ENCODE measurements at places on chromosomes 3 and 15.
A peak's percentile ranks its signal among the peaks of the same experiment; 100 is the strongest.

DNA sequence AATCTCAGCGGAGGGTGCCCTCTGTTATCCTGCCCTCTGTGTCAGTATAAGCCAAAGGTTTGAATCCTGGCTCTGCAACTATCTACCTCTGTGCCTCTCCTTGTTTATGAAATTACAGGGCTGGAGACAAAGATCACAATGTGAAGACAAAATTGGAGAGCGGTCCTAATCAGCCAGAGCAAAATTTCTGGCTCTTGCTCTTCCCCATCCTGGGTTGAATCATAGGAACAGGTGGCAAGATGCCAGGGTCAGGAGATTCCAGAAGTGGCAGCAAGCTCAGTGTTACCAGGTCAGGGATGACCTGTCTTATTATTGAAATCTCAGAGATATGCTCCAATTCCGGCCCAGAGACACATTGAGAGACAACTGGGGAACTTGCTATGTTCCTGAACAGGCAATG, 2.3 kb upstream of the CCR2 start:
- DNase-seq, result no peak

GRCh38 chr15:40149339-40149738, 11.5 kb upstream of the BUB1B start:
- no peak for DNase-seq

DNA sequence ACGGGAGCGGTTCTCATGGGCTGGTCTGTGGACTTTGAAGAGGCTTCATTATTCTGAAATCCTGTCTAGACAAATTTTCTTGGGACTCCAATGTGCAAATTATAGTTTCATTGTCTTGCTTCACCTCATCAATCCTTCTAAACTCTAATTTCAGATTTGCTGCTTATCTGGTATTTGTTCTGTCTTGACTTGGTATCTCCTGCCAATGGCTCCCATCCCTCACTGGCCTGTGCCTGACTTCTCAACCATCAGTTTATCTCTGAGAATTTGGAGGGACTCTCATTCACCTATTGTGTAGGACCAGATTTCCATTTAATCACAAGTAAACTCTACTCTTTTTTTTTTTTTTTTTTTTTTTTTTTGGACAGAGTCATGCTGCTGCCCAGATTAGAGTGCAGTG, 960.2 kb upstream of the NR2F2 start:
- no peak for DNase-seq

GRCh38 chr15:40307421-40308211, at the start of gene PLCB2:
Gene PLCB2, minus strand, starts transcription at chr15:40307935. Its CDS starts 263 bp downstream, at chr15:40307672.
- peak; percentile 24 for DNase-seq

DNA sequence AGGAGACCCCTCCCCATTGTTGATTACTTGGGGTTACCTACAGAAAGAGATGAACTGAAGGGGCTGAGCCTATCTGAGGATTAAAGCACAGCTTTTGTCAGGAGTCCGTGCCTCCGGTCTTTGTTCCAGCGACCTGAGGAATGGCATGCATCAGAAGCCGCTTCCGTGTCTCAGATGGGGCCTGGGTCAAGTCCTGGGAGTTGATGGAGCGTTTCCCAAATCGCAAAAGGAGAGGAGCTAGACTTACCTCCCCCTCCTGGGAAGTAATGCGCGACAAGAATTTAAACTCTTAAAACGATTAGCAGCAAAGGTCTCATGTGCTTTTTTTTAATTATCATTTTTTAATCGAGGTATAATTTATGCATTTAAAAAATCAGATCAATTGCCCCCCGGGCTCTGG, 983 bp upstream of the ALDH1A3 start:
- no peak for DNase-seq

DNA sequence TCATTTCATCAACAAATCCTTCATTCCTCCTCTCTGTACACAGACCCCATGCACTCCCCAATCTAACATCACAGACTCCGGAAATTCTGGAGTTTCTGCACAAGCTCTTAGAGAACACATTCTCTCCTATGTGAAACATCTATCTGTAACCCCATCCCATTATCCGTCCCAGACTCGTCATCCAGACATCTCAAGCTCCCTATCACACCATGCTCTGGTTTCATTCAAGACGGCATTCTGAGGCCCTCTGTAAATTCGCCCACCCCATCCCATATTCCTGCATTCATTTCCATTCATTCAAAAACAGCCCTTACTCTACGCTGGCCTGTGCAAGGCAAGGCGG, 575 bp downstream of the LEO1 start:
- DNase-seq, result no peak

GRCh38 chr15:90297021-90297420, 31.5 kb downstream of the NGRN start:
- no peak for DNase-seq

DNA sequence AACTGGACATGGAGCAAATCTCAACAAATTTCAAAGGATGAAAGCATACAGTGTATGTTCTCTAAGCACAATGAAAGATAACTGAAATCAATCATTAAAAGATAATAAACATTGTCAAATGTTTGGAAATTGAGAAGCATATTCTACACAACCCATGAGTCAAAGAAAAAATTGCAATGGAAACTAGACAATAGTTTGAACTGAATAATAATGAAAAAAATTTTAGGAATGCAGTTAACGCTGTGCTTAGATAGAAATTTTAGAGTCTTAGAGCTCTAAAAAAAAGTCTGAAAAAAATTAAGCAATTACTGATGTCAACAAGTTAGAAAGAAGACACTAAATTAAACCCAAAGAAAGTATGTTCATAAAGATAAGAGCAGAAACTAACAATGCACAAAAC, 15.5 kb downstream of the RABL3 start:
- DNase-seq, result no peak

DNA sequence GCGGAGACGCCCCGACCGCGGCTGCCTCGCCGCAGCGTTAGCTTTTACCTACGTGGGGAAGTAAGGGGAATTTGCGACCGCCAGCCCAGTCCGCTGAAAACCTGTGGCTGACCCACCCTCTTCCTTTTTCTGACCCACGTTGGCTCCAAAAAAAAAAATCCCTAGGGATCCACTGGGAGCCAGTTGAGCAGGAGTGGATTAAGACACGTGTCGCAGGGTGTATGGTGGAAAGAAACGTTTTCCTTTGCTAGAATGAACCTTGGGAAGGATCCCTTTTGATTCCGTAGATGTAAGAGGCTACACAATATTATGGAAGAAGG, 575 bp upstream of the PCYT1A start:
- no peak for DNase-seq

- no peak for DNase-seq
These were observed 25.0 kb downstream of the TKT start for GRCh38 chr3:53230789-53231188.

DNA sequence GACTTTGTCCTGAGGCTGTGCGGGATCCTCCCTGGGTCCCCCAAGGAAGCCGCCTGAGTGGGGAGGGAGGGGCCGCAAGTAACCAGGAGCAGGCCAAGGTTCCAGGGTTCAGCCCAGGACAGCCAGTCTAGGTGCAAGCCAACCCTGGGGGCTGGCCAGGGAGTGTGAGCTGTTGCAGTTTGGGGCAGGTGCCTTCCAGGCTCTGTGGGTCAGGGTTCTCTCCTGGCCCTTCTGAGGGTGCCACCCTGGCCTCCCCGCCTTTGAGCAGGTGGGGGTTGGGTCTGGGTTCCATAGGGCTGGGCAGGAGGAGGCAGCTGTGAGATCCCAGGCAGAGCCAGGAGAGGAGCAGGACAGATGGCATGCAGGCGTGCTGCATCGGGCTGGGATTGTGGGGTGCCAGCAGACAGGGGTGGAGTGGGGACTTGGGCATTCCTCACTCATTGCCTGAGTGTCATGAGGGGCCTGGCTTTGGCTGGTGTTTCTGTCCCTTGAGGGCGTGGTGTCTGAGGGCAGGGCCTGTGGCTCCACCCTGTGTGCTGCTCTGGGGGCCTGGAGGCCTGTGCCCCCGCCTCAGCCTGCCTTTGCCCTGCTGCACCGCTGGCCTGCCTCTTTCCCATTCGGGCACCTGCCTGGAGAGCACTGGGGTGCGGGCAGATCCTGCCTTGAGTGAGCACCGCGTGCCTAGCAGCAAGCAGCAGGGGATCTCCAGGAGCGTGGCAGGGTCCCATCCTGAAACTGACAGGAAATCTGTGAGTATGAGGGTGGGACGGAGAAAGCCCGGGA, 18.4 kb downstream of the KLF13 start:
- no peak for DNase-seq

GRCh38 chr15:63610209-63610841, 13.1 kb downstream of the FBXL22 start:
- peak; percentile 47 for DNase-seq

- DNase-seq, result no peak
These were observed 67.8 kb downstream of the BDH1 start for GRCh38 chr3:197487911-197488391.

DNA sequence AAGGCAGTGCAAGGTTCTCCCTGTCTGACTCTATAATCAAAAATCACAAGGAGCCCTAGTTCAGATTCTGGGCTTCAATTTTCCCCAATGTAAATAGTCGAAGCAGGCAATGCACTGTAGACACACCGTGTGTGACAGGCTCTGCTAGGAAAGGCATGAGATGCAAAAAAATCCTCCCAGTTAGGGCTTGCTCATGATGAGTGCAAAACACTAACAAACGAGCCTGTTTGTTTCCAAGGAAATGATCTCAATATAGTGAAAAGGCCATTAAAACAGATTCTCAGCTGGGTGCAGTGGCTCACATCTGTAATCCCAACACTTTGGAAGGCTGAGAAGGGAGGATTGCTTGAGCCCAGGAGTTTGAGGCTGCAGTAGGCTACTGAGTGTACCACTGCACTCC, 55.7 kb downstream of the UMPS start:
- DNase-seq, result no peak

DNA sequence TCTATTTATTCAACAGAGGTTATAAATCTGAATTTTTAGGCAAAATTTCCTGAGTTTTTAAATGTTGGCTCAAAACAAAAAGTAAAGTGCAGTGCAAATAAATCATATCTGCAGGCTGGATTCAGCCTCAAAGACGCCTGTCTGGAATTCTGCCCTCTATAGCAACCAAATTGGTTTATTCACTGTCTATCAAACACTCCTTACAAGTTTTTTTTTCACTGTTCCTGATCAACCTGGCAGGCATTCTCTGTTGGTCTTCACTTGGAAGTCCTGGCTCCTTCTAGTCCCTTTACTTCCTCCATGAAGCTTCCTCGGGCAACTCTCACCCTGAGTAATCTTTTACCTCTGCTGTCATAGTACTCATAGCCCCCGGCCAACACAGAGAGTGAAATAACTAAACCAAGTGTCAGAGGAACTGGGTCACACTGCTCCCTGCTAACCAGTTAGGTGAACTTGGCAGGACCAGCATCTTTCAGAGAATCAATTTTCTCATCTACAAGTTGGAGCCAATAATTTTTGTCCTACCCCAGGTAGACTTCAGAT, 36.8 kb upstream of the TIPARP start:
- DNase-seq, result no peak

GRCh38 chr3:154956815-154957214, 123.3 kb upstream of the MME start:
- DNase-seq, result no peak

- no peak for DNase-seq
These were observed 68.9 kb downstream of the ABTB1 start for GRCh38 chr3:127741690-127742089.

DNA sequence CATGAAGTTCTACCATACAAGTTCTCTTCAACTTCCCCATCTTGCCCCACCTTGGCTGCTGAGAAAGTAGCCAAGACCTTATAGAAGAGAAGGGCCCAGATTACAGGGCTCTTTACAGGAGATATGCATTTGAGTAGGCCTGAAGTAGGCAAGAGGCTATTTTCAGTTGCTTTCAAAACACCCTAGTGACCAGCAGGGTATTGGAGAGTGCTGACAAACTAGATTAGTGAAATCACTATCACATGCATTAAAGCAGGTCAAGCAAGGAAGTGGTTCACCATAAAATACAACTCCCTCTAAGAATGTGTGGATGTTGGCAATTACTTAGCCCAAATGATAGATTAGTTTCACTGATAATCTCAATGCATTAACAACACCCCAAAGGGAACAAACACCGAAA, 2.7 kb upstream of the LZTFL1 start:
- DNase-seq, result no peak

GRCh38 chr3:148460686-148461085, 237.0 kb upstream of the AGTR1 start:
- no peak for DNase-seq

DNA sequence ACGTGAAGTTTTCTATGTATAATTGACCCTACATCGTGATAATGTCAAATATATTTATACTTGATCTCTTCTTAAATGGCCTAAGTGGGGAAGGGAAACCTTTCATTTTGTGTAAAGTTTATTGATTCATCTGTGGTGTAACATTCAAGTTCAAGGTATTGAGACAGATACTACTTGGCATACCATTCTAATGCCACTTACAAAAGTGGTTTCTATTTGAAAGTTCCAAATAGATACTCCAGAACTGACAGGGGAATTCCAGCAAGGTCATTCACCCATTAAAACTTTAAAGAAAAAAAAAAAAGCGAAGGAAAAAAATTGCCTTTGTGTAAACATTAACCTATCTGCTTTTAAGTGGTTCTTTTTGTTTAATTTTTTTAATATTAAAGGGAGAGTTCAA, 45.3 kb upstream of the MAP3K13 start:
- no peak for DNase-seq

- DNase-seq, result peak; percentile 24
These were observed at the start of gene DOCK3 for GRCh38 chr3:50674349-50675178. Gene DOCK3, plus strand, starts transcription at chr3:50674927. Its CDS starts 337 bp downstream, at chr3:50675264.
